ENCODE measurements at places on chromosomes 4 and X.

DNA sequence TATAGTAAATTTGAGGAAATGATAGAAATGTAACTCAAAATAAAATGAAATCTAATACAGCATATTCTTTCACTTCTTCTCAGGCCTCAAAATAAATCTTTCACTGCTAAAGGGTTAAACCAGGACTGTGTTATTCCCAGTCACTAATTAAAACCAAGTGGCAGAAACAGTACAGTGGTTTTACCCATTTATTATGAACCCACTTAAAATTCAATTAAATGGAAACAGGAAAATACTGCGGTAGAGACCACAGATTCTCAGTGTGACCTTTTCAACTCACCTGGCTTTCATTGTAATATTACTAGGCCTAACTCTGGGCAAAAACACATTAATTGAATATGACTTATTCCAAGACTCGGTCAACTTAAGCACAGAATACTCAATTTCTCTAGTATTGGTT, 176.5 kb upstream of the DKK2 start:
- no peak for DNase-seq

- DNase-seq: no peak
These were observed 14.6 kb downstream of the NPNT start for GRCh38 chr4:105909787-105910281.

DNA sequence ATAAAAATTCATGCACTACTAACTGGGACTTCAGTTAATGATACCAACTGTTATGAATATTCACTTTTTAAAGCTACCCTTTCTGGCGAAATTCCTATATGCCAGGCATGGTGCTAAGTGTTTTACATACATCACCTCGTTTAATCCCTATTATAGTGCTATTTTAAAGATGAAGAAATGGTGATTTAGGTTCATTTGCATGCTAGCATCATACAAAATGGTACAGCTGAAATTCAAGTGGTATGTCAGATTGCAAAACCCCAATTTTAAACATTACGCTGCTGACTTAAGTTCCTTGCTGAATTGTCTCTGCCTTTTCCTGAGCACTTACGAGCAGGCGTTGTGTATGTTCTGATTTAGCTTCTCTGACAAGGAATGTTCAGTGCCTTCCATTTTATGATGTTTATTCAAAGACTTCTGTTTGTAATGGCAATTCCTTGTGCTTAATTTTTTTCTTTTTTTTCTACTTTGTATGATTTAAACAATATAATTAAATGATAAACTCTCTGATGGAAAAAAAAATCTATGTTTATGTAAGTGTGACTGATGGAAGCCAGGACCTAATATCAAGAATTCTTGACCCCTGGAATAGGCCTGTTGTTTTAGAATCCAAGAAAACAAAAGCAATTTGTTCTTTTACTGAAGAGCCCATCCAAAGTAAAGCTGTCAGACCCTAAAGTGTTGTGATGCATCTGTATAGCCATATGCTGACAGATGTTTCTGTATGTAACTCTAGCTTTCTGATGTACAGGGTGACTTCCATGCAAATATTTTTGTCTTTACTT, 148.1 kb downstream of the PCDH7 start:
- DNase-seq: no peak

DNA sequence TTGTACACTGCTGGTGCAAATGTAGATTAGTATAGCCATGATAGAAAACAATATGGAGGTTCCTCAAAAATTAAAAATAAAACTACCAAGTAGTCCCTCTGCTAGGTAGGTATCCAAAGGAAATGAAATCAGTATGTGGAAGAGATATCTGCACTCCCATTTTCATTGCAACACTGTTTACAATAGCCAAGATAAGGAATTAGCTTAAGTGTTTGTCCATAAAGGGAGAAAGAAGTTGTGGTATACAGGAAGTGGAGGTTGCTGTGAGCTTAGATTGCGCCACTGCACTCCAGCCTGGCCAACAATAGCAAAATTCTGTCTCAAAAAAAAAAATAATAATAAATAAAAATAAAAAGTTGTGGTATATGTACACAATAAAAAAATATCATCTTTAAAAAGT, 325.0 kb upstream of the EMCN start:
- no peak for DNase-seq

Measured in activated CD4-positive, alpha-beta T cell treated with anti-CD3 and anti-CD28 coated beads for 4 hours (primary cell).